ENCODE measurements at places on chromosomes 11 and 22.

- peak; percentile 62 for DNase-seq
Observed at GRCh38 chr11:57514538-57515331, 767 bp downstream of the SLC43A1 start.

GRCh38 chr11:11668781-11669180, 47.0 kb upstream of the GALNT18 start:
- no peak for DNase-seq

GRCh38 chr11:119717839-119718534, 11.0 kb downstream of the NECTIN1 start:
- no peak for DNase-seq

GRCh38 chr11:12755510-12756453, 81.6 kb downstream of the TEAD1 start:
- DNase-seq = no peak

DNA sequence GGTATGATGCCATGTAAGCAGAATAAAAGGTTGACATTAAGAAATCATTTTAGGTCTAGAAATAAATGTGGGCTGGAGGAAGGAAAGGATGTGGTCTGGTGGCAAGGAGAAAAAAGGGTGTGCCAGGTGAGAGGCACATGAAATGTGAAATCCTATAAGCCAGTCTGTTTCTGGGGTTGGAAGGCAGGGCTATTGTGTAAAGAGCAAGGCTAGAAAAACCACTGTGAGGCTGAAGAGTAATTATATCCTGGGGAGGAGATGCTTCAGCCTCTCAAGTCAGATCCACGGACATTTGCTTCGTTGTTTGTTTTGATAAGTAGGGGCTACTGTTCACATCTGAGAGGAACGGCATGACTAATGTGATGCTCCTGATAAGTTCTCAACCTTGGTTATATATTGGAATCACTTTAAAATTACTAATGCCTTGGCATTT, 77.5 kb upstream of the CTSC start:
- no peak for DNase-seq

DNA sequence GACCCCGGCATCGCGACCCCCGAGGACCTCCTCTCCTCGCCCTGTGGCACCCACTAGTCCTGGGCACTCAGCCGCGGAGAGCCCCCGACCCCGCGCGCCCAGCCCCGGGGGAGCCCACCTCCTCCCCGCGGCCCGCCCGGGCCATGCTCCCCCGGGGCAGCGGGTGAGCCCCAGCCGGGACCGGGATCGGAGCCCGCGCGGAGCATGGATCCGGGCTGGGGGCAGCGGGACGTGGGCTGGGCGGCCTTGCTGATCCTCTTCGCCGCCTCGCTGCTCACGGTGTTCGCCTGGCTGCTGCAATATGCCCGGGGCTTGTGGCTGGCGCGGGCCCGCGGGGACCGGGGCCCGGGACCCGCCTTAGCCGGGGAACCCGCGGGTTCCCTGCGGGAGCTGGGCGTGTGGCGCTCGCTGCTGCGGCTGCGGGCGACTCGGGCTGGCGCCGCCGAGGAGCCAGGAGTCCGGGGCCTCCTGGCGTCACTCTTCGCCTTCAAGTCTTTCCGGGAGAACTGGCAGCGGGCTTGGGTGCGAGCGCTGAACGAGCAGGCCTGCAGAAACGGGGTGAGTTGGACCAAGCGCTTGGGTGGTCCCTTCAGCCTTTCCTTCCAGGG, 498 bp downstream of the C2CD2L start:
- no peak for DNase-seq

- no peak for DNase-seq
Observed at GRCh38 chr22:22554587-22555284, 4.3 kb downstream of the PRAME start.

DNA sequence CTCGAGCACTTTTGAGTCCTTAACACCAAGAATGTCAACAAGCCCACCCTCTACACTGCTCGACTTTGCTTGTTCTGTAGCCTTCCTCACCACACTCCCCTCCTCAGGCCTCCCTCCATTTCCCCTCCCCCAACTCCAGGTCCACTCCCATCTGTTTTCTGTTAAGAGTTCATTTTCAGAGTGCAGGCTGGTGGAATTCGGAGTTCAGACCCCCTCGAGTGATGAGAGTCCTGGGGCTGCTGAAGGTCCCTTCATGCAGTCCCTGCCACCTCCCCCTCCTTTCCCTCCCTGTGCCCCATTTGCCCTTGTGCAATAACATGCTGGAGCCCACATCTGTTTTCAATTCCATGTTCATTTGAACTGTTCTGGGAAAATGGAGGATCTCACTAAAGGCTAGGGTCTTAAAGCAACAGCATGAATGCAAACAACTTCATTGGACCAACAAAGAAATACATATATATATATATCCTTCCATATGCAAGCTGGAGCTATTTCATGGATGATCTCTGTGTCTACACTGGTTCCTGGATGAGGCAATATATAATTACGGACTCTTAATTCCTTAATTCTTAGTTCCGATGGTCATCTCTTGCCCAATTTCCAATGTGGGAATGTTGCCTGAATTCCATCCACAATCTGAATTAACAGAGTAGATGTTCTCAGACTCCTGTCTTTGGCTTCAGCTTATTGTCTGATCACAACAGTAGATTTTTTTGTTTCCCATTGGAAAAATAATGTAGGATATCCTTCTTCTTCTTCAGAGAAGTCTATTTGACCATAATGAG, 340.4 kb downstream of the ETS1 start:
- DNase-seq = no peak

DNA sequence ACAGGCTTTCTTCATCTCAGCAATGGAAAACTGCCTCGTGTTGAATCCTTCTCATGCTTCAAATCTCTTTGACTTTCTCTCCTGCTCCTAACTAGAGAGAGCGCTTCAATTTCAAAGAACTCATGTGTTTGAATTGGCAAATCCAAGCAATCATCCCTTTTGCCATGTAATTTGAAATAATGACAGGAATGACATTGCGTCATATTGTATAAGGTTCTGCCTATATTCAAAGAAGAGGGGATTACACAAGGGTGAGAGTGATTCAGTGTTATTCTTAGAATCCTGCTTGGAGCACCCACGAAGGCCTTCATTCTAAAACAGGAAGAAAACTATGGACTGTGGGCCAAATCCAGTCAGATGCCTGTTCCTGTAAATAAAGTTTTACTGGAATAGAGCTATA, 720.6 kb downstream of the JRKL start:
- DNase-seq = no peak

Data from activated naive CD4-positive, alpha-beta T cell treated with anti-CD3 and anti-CD28 coated beads, Interleukin-2, amount 50 U/mL, for 16 hours (primary cell).